ENCODE measurements at places on chromosomes 1 and 21. TPM values are rescaled to one million over a fixed set of nuclear protein-coding genes. Genes with fewer than 3 reads are reported as not detected.

The TESK2 gene
- 2.9 TPM for total RNA-seq

The HJV gene
- total RNA-seq, result not detected

The CRYBG2 gene
- total RNA-seq, result 0.98 TPM

The CRABP2 gene
- total RNA-seq, result 1.1 TPM

The C1orf94 gene
- total RNA-seq, result not detected

The CR2 gene
- not detected for total RNA-seq

The NTRK1 gene
- total RNA-seq, result 253 TPM

The ADPRS gene
- 33.6 TPM for total RNA-seq

The IFI44L gene
- 7.5 TPM for total RNA-seq

The OR4F29 gene
- total RNA-seq, result not detected

The FAM151A gene
- not detected for total RNA-seq

The AADACL4 gene
- total RNA-seq, result not detected

The LAD1 gene
- not detected for total RNA-seq

- no peak for DNase-seq
Measured at GRCh38 chr1:226054519-226055327, 7.8 kb upstream of the H3-3A start.

GRCh38 chr1:116981521-116982037 is 20.0 kb upstream of the CD101 start:
- no peak for DNase-seq

- DNase-seq, result peak; percentile 52
Measured at GRCh38 chr1:50969611-50970508, at the start of gene CDKN2C. Gene CDKN2C, plus strand, starts transcription at chr1:50970245. Its CDS starts 124 bp downstream, at chr1:50970369.

DNA sequence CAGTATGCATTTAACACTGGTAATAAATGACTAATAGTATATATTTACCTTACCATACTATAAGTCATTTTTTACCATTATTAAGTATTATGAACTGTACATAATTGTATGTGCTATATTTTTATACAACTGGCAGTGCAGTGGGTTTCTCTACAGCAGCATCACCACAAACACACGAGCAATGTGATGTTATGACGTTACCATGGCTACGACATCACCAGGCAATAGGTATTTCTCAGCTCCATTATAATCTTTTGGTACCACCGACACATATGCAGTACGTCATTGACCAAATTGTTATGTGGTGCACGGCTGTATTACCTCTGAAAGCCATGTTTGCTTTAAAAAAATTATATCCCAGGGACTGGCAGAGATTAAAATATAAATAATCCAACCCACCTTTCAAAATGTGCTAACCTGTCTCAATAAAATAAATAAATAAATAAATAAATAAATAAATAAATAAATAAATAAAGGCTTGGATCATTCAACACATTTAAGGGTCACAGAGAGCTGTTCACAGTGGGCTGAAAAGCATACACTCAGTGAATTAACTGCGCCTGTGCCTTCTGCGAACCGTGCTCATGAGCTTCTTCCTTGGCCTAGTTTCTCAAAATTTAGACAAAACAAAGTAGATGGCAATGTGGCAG is 121.4 kb upstream of the SLC35F3 start:
- DNase-seq, result no peak

- no peak for DNase-seq
Measured at GRCh38 chr1:39395357-39395831, 96.0 kb upstream of the BMP8A start.

- no peak for DNase-seq
Measured at GRCh38 chr1:179146911-179147310, 65.0 kb downstream of the TOR3A start.

DNA sequence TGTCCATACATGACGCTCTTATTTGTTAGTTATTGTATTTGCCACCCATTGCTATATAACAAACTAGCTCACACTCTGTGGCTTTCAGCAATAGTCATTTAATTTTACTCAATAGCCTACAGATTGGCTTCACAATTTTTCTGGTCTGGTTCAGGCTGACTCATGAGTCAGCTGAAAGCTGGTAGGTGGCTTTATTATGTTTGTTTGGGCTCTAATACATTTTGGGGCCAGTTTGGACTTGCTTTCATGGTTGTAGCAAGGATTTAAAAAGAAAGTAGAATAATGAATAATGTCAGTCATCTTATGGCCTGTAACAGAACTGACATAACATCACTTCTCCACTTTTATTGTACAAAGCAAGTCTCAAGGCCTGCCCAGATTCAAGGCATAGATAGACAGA is 338.7 kb downstream of the LRRIQ3 start:
- DNase-seq, result no peak

- no peak for DNase-seq
Measured at GRCh38 chr1:83742446-83742845, 256.5 kb downstream of the TTLL7 start.

- no peak for DNase-seq
Measured at GRCh38 chr1:218546314-218546713, 201.2 kb downstream of the TGFB2 start.

DNA sequence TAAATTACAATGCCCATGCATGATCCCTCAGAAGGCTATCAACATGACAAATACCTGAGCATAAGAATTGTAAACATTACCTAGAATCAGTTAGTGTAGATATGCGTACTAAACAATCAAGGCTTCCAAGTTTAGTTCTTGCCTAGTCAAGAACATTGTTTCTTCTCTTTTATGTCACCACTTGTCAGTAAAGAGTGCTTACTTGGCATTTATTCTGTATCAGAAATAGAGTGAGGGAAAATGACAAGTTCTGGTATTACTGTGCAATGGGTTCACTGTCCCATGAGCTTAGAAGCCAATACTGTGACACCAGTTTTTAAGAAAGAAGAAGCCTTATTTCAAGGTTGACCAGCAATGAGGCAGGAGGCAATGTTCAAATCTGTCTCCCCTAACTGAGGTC is 22.7 kb upstream of the OR6N2 start:
- no peak for DNase-seq

GRCh38 chr1:165257969-165258459 is 98.5 kb downstream of the LMX1A start:
- DNase-seq, result peak; percentile 18

GRCh38 chr1:9865724-9866123 is 42.0 kb upstream of the CLSTN1 start:
- no peak for DNase-seq

DNA sequence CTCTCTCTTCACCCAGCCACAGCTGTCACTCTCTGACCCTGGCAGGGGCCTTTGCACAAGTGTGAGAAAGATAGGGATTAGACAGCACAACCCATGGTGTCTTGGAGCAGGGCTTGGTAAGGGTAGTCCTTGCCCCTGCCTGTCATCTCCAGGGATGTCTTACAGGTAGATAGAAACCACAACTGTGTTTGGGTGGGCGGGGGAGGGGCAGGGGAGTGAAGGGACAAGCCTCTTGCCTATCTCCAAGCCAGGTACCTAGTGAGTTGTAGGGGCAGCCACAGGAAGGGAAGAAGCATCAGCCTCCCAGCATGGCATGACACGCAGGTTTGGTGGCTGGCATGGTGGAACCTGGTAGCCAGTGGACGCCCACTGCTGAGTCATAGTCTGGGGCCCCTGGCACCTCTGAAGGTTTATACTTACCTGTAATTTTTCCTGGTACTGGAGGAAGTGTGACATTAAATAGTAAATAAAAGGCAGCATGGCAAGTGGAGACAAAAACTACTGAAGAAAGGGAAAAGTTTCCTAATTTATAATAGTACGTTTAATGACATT is 97.5 kb downstream of the CLEC20A start:
- DNase-seq, result no peak

- no peak for DNase-seq
Measured at GRCh38 chr1:18463984-18464664, 16.6 kb upstream of the KLHDC7A start.

DNA sequence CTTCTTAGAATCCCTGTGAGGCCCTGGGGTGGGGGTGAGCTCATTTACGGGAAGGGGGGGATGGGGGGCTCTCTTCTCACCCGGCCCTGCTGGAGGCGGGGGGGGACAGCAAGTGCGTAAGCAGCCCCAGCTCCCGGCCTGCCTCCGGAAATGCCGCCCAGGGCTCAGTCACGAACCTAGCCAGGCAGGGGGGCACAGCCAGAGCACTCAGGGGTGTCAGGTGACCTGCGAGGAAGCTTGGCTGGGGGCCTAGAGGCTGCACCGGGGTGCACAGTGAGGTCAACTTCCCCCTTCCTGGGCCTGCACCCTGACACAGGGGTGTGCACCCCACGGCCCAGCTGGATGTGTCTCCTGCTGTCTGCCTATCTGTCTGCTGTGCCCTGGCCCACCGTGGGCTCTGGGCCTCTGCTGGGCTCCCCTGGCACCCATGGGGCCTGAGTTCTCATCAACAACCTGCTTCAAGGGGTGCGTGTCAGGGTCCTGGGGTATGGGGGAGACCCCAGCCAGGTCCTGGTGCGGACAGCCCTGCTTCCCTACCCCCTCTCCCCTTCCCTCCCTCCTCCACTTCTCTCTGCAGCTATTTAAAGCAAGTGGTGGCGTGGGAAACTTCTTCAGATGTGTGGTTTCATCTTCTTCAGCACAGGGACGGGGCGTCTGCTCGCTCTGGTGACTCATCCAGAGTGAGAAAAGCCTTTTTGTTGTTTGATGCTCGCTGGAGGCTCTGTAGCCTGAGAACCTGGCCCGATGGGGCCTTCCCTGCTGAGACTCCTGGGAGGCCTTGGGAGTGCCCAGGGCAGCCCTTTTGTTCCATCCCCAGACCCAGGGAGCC is 92.5 kb upstream of the RUNX3 start:
- DNase-seq, result peak; percentile 91

GRCh38 chr1:80656014-80656636 is 1144.6 kb upstream of the ADGRL2 start:
- DNase-seq, result no peak

DNA sequence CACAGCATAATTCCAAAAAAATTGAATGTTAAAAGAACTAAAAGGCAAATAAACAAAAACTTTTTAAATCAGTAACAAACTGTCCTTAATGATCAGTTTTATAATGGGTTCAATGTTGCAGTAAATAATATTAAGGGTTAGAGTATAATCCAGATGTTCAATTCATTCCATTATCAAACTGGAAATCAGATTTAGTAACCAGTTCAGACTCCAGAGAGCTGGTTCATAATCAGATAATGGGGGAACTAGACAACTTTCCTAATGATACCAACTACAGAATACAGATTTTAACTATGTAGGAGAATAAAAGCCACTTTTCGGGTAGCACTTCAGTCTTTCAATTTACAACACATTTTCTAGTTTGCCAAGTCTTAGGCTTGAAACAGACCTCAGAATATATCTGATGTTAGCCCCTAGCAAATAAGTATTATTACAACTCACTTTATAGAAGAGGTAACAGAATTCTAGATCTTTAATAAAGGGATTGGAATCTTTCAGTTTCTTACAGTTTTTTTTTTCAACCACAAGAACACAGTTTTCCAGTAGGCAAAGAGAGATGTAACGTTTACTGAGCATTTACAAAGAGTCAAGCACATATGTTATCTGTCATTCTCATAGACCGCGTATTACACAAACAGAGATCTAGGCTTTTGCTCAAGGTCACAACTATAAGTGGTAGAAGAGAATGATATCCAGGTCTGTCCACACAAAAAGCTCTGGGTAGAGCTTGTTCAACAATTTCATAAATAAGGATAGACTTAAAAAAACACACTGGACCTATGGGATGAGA is 1.9 kb upstream of the DCAF6 start:
- DNase-seq, result no peak

GRCh38 chr21:46100426-46100825 is 2.5 kb downstream of the COL6A2 start:
- DNase-seq, result peak; percentile 5

DNA sequence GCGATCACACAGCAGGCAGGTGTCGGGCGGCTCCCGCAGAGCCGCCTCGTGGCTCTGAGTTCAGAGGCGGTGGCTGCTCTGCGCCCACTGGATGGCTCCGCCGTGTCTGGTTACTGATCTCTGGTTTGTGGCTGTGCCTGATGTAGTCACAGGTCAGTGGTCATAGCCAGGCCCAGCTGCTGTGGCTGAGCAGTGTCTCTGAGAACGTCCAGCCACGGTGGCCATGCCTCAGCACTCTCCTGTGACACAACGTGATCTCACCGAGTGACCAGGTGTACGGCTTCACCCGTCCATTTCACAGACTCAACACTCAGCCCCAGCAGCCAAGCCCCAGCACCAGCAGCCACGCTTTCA is 61.2 kb downstream of the KCNN3 start:
- DNase-seq, result no peak

- DNase-seq, result peak; percentile 81
Measured at GRCh38 chr1:206803221-206803730, 31.0 kb upstream of the IL10 start.

DNA sequence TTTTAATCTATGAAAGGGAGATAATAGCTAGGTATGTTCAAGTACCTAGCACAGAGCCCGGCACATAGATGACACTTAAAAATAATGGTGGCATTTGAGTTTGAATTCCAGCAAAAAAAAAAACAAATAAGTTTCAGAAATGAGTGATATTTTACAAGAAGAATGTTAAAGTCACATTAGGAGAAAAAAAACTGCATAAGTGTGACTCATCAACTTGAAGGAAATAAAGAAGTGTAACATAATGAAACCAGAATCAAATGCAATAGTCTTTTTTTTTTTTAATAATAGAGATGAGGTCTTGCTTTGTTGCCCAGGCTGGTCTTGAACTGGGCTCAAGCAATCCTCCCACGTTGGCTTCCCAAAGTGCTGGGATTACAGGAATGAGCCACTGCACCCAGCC is 17.1 kb downstream of the DNASE2B start:
- DNase-seq, result no peak

DNA sequence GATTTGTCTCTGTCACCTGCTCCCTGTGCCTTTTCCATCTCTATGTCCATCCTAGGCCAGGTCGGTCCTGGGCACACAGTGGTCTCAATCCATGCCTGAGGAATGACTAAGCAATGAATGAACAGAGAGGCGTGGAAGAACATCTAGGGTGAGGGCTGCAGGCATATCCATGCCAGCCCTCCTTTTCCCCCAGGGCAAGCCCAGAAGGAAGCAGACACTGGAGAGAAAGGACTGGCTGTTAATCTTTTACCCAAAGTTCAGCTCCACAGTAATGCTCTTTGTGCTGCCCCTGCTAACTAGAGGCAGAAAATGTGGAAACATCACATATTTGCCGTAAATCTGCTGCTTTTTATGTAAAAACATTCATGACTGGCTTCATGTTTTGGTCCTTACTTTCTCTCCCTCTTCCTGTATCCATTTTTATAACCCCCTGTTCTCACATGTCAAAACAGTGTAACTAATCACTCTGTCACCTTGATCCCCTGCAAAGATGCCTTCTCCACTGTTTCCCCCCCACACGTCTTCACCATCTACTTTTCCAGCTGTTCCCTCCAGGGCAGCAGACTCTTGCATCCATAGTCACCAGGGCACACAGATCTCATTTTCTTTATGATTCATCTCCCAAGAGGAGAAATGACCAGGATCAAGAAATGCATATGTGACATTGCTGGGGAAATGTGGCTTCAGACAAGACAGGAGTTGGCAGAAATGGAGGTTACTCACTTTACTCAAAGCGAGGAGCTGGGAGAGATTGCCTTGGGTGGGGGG is 166.4 kb upstream of the PROX1 start:
- no peak for DNase-seq

- no peak for DNase-seq
Measured at GRCh38 chr21:14985306-14985705, 79.5 kb downstream of the NRIP1 start.

GRCh38 chr1:153598309-153599172 is 14.4 kb downstream of the S100A16 start:
- DNase-seq, result no peak

- no peak for DNase-seq
Measured at GRCh38 chr1:214573386-214574318, 22.2 kb upstream of the PTPN14 start.

GRCh38 chr1:153608742-153609584 is 4.0 kb downstream of the S100A16 start:
- DNase-seq, result no peak
